ENCODE measurements at places on chromosomes 4 and X. TPM values are rescaled to one million over a fixed set of nuclear protein-coding genes. Genes with fewer than 3 reads are reported as not detected.

The OPRPN gene
- total RNA-seq, result not detected

The AIMP1 gene
- total RNA-seq, result 45.8 TPM

The SULT1E1 gene
- total RNA-seq, result not detected

The IL13RA2 gene
- total RNA-seq, result not detected

The LRCH2 gene
- 0.13 TPM for total RNA-seq

The BEND2 gene
- total RNA-seq, result not detected

The L1CAM gene
- total RNA-seq, result 819 TPM

The CD38 gene
- total RNA-seq, result 0.15 TPM

The CITED1 gene
- 0.36 TPM for total RNA-seq

The TLR1 gene
- total RNA-seq, result 0.41 TPM

The HTR2C gene
- not detected for total RNA-seq

The NIPAL1 gene
- total RNA-seq, result 0.82 TPM

The RNF128 gene
- 5.0 TPM for total RNA-seq

The USP26 gene
- not detected for total RNA-seq

The NR3C2 gene
- total RNA-seq, result 0.26 TPM

The GAGE12E gene
- not detected for total RNA-seq

The TRIM75 gene
- not detected for total RNA-seq

The CENPVL2 gene
- total RNA-seq, result not detected

The GPRIN3 gene
- total RNA-seq, result 0.03 TPM

The SOD3 gene
- total RNA-seq, result 1.0 TPM

The ZNF157 gene
- total RNA-seq, result not detected

The AFM gene
- total RNA-seq, result not detected

The ENAM gene
- not detected for total RNA-seq

The F8A3 gene
- 0.54 TPM for total RNA-seq

The ELF4 gene
- total RNA-seq, result 48.0 TPM

The SNCA gene
- total RNA-seq, result 6.0 TPM

The MAP9 gene
- 9.8 TPM for total RNA-seq

The PITX2 gene
- total RNA-seq, result 0.44 TPM

The KCND1 gene
- total RNA-seq, result 5.5 TPM

The TBX22 gene
- not detected for total RNA-seq

The CYSLTR1 gene
- not detected for total RNA-seq

The COL4A6 gene
- total RNA-seq, result 0.28 TPM

The SOX3 gene
- total RNA-seq, result not detected

The CSN1S1 gene
- not detected for total RNA-seq

The MAGEA4 gene
- total RNA-seq, result not detected

The SAT1 gene
- total RNA-seq, result 173 TPM

The RBM47 gene
- total RNA-seq, result 2.0 TPM

The FOXP3 gene
- 0.26 TPM for total RNA-seq

The BEX1 gene
- total RNA-seq, result not detected

The NAA15 gene
- 55.0 TPM for total RNA-seq

All from Panc1 (cell line).